ENCODE measurements at places on chromosomes 2 and 18.

GRCh38 chr2:62870966-62871365 is 165.5 kb downstream of the EHBP1 start:
- DNase-seq, result no peak

GRCh38 chr2:1798115-1798784 is 53.9 kb upstream of the PXDN start:
- no peak for DNase-seq

- DNase-seq, result no peak
These were observed 128.1 kb upstream of the SERTAD2 start for GRCh38 chr2:64781711-64782390.

GRCh38 chr2:149410701-149411484 is 80.5 kb downstream of the LYPD6 start:
- DNase-seq, result no peak

- DNase-seq, result no peak
These were observed 342.3 kb upstream of the TMEFF2 start for GRCh38 chr2:192536922-192537624.

- DNase-seq, result no peak
These were observed 37.4 kb downstream of the SCTR start for GRCh38 chr2:119486886-119487285.

GRCh38 chr18:10661317-10661716 is 135.5 kb downstream of the NAPG start:
- no peak for DNase-seq

GRCh38 chr2:73359915-73360697 is 25.5 kb upstream of the ALMS1 start:
- DNase-seq, result no peak

- DNase-seq, result no peak
These were observed 37.0 kb downstream of the STK39 start for GRCh38 chr2:168210216-168210894.

DNA sequence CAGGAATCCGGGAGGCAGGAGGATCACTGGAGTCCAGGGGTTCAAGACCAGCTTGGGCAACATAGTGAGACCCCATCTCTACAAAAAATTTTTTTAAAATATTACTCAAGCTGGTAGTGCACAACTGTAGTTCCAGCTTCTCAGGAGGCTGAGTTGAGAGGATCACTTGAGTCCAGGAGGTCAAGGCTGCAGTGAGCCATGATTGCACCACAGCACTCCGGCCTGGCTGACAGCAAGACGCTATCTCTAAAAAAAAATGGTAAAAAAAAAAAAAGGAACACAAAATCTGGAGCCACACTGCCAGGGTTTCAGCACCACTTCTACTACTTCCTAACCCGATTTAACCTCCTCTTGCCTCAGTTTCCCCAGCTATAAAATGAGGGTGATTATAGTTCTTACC is 57.0 kb downstream of the STEAP3 start:
- no peak for DNase-seq

DNA sequence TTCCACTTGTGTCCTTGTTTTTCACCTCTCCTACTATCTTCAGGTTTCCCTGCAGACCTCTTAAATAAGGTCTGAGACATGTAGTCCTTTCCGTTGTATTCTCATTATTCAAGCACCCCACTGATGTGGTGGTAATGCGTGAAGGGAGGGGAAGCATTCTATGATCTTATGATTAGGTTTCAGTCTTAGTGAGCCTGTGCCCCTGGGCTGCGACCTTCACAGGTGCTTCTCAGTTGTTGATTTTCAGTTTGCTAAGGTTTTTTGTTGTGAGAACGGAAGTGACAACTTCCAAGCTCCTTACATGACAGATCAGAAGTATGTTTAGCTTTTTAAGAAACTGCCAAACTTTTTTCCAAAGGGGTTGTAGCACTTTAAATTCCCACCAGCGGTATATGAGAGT is 41.3 kb downstream of the VPS54 start:
- no peak for DNase-seq

- DNase-seq, result no peak
These were observed 886.0 kb upstream of the CHAC2 start for GRCh38 chr2:52881606-52882005.

DNA sequence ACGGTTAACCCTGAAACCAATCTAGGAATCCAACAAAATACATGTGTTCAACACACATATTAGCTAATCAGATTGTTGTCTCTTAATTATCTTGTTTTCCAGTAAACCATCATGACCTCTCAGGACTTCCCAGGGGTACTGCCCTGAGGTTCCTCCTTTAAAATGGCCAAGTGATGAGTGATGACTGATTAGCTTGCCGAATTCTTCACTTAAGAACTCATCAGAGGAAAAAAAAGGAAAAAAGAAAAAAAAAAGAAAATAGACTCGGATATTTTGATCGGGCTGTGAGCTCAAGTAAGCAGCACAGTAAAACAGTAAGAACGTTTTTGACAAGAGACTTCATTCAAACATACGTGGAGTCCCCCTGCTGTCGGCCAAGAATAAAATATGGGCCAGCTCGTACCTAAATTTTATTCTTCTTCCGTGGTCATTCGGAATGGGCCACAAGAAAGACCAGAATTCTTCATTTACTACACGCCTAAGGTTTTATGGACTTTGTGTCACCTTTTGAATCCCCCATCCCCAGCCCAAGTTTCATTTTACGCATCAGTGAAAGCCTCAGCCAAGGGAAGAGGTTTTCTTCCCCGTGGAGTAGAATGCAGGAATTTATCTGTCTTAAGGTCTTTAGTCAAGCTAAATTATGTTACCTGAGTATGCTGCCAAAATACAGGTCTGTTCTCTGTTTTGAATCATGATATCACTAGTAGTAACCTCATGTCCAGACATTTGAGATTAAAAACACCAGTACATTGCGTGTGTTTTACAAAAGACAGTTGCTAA is 40.5 kb downstream of the COLEC12 start:
- DNase-seq, result no peak

DNA sequence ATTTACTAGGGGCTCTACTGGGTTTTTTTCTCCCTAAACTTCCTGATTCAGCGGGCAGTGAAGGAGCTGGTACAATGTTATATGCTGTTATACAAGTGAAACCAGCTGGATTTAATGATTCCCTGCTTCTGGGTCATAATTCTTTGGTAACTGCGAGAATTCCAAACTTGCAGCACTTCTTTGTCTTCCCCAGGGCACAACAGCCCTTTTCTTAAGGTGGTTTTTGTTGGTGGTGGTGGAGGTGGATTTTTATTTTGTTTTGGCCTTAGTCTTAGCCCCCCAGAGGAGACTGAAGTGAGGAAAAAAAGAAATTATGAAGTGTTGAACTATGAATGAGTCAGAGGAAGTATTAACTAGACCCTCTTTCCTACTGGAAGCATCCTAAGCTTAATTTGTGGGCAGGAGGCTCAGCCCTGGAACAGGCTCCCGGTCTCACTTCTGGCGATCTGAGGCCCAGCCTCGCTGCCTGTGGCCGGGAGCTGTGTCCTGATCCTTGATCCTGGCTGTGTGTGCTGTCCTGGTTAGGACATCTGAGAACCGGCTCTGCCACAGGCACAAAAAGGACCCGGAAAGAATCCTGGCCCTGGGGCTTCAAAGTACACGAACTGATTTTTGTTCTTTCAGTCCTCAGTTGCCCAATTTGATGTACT is 141.9 kb downstream of the LYPD6B start:
- DNase-seq, result no peak

All from tibial nerve (tissue), 4 donors.